ENCODE measurements at places on chromosomes 5 and 9.

DNA sequence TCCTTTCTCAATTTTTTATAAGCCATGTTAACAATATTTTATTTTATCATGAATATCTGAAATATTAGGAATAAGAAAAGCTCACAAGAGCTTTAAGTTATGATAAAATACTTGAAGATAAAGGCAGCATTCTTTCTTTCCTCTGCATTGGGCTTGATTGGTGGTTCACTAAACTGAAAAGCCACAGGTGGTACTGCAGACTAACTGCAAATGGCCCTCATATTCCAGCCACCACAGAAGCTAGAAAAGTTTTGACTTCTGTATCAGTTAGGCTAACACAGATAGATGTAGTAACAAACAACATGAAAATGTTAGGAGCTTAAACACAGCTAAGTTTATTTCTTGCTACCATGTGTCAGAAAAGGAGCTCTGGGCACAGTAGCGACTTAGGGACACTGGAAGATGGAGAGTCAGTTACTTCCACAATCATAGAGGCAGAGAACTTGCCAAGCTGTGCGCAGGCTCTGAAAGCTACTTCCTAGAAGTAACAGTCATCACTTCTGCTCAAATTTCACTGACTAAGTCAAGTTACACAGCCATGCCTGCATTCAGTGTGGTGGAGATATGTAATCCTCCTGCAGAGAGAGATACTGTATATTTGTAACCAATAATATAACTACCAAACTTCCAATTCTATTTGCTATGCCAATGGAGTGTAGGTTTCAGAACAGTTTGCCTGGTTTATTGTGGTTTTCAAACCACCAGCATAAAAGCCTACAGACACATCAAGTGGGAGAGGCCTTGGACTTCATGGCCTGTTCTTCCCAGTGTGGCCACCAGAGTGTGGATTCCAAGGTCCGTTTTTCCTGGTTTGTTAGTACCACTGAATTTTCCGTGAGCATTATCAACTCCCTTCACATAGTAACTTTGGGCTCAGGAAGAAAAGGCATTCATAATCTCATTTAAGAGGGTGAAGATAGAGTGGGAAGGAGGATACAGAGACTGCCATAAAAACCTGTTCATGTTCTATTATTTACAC lies 268.3 kb downstream of the PJA2 start:
- DNase-seq, result no peak

DNA sequence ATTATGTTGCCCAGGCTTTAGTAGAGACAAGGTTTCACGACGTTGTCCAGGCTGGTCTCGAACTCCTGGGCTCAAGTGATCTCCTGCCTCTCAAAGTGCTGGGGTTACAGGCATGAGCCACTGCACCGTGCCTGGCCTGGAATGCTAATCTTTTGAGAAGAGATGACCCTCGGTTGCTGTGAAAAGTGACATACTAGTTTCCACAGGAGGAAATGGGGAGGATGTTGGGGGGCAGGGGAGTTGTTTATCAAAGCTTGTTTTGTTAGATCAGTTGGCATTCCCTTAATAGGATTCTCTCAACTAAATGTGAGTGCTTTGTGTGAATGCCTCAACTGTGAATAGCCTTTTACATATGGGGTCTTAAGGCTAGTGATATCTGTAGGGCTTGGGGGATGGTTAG lies 16.4 kb upstream of the MATR3 start:
- DNase-seq, result no peak

DNA sequence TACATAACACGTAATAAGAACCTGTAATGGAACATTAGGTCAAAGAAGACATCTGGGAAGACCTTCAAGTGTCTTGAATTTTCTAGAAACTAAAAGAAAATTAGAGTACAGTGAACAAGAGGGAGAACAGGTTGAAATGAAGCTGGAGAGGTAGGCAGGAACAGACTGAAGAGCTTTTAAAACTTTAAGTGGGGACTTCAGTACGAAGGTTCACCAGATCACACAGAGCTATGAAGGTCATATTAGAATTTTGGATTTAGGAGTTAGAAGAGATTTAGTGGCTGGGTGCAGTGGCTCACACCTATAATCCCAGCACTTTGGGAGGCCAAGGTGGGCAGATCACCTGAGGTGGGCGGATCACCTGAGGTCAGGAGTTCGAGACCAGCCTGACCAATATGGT lies 26.6 kb downstream of the MLANA start:
- DNase-seq, result no peak

DNA sequence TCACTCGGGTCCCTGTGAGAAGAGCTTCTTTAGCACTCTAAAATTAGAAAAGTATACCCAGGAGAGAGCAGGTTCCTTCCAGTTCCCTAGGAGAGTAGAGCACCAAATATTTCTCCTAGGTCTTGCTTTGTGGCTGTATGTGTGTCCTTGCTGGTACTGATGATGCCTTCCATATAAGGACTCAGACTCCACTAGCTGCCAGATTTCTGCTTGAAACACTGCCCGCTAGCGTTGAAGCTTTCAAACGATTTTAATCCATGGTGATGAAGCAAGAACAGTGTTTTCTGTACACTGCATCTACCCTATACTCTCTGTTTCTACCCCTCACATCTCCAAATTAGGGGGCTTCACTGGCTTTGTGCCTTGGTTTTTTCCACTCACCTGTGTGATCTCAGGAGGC lies 2.4 kb upstream of the SMC2 start:
- no peak for DNase-seq

GRCh38 chr5:71586052-71586940 lies 844 bp upstream of the MCCC2 start:
- no peak for DNase-seq

DNA sequence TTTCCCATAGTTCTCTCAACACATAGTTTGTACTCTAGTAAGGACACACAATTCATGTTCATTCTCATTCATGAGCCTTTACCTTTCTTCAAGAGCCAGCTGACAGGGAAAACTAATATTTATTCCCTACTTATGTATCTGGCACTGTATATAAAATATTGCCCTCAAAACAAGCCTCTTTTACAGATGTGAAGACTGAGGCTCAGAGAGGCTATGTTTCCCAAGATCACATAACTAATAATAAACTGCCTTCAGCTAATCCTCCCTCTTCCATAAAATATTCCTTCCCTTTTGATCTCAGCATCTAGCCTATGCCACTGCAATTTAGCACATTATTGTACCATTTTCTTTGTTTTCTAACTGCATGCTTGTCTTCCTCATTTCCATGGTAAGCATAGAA lies 18.2 kb downstream of the ALDOB start:
- no peak for DNase-seq

GRCh38 chr9:70285981-70286598 lies 27.3 kb downstream of the SMC5 start:
- DNase-seq, result no peak

GRCh38 chr9:91073049-91073810 lies 271.6 kb downstream of the SYK start:
- DNase-seq, result no peak

GRCh38 chr5:88396000-88396535 lies 127.4 kb upstream of the TMEM161B start:
- DNase-seq, result no peak

- peak; percentile 14 for DNase-seq
These were observed 616.3 kb downstream of the SLCO4C1 start for GRCh38 chr5:101679816-101680215.

- peak; percentile 58 for DNase-seq
These were observed 66.1 kb downstream of the FBXL17 start for GRCh38 chr5:108315829-108316228.

- DNase-seq, result peak; percentile 75
These were observed 32.5 kb downstream of the ANXA1 start for GRCh38 chr9:73183917-73184861.

GRCh38 chr9:116791326-116791725 lies 104.2 kb downstream of the TRIM32 start:
- no peak for DNase-seq

- no peak for DNase-seq
These were observed 173.6 kb downstream of the DEPDC1B start for GRCh38 chr5:60526336-60526875.

DNA sequence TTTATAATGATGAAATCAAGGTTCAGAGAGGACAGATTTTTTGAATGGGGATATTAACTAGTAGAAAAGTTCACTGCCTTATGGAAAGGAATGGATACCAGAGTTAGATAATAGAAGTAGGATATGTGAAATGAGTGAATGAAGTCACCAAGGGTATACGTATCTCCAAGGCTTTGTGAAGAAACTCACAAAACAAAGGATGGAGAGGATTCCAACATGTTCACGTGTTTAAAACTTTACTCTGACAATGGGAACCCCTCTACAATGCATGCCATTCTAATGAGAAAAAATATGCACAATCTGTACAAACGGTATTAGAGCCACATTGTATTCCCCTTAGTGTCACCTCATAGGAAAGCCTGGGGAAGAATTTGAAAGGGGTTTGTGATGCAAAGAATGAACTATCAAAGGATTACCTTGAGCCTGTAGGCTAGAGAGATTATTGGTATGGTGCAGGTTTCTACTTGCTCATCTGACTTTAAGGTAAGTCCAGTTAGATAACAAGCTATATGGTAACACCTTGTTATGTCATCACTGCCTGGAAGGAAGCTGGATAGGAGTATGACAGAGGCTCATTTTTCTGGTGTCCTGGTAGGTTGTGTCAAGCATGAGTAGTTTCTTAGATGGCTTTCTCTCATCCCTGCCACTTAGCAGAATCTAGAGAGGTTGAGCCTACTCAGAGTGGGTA lies 250.3 kb upstream of the SEMA6A start:
- no peak for DNase-seq

- DNase-seq, result peak; percentile 1
These were observed 395.4 kb downstream of the DTWD2 start for GRCh38 chr5:118593003-118593328.

DNA sequence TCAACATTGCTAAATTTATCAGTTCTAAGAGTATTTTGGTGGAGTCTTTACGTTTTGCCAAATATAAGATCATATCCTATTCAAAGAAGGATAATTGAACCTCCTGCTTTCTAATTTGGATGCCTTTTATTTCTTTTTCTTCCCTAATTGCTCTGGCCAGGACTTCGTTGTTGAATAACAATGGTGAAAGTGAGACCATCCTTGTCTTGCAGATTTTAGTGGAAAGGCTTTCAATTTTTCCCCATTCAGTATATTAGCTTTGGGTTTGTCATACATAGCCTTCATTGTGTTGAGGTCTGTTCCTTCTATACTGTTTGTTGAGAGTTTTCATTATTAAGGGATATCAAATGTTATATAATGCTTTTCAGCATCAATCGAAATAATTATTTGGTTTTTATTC lies 1974.2 kb upstream of the ACO1 start:
- no peak for DNase-seq

- DNase-seq, result no peak
These were observed 347.9 kb upstream of the SEMA6A start for GRCh38 chr5:116922532-116922931.
